ENCODE measurements at places on chromosomes 11 and 22.
A peak's percentile ranks its signal among the peaks of the same experiment; 100 is the strongest.

DNA sequence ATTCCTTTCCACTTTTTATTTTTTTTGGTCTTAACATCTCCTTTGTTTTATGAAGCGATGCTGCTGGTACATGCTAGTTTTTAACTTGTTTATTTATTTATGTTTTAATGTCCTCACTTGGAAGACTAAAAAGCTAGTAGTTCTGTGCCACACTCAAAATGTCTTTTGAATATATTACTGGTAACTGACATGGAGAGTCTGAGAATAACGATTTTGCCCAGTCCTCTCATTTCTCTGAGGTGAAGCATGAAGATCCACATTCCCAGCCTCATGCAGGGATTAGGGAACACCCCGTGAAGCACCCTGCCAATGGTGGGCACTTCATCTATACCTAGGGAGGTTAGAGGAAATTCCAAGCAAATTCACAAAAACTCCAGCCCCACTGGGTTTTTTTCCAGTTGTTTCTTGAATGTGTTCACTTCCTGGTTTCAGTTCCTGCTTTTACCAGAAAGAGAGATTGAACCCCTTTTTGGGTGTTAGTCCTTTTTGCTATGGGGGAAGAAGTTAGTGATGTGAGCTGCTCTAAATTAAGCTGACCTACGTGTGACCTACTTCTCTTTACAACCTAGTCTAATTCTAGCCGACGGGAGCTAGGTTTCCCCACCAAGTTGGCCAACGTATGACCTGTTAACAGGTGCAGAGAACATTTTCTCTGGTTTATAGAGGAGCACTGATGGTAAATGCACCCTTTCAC is 106.1 kb downstream of the SLC1A2 start:
- no peak for DNase-seq

GRCh38 chr22:50422961-50423815 is 51.6 kb downstream of the SBF1 start:
- DNase-seq, result no peak

DNA sequence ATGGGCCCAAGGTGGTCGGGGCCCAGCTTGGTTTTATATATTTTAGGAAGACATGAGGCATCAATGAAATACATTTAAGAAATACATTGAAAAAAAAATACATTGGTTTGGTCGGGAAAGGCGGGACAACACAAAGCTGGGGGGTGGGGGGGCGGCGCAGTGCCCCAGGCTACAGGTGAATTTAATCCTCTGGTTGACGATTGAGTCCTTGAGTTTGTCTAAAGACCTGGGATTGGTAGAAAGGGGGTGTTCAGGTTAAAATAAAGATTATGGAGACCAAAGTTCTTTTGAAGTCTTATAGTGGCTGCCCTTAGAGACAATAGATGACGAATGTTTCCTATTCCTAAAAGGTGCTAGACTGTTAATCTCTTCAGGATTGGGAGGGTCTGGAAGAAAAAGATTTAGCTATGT is 3.1 kb downstream of the IFITM1 start:
- no peak for DNase-seq

- no peak for DNase-seq
These were observed 1432.9 kb downstream of the BRD1 start for GRCh38 chr22:48394787-48395186.

DNA sequence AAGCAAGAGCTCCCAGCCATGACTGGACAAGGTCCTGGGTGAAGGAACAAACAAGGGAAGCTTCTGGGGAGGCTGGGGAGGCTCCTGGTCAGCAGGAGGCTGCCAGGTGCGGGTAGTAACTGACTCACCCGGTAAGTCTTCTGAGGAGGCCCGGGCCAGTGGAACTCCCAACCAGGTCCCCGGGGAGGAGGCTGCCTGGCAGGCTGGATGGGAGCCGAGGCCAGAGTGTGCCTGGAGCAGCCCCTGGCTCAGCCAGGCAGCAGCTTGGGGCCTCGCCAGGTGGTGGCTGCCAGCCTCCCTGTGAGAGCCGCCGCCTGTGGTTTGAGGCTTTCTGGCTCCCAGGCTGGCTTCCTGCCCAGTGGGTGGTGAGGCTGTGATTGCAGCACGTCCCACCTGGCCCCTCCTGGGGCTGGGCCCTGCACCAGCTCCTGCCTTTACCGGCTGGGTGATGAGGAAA is 46.2 kb downstream of the IGF2 start:
- peak; percentile 25 for DNase-seq
